Stimulated activated CD8-positive, alpha-beta memory T cell treated with anti-CD3 and anti-CD28 coated beads, Interleukin-7, amount 100 ng/mL, for 1 hour (primary cell): ENCODE measurements at places on chromosomes 2 and 18.

DNA sequence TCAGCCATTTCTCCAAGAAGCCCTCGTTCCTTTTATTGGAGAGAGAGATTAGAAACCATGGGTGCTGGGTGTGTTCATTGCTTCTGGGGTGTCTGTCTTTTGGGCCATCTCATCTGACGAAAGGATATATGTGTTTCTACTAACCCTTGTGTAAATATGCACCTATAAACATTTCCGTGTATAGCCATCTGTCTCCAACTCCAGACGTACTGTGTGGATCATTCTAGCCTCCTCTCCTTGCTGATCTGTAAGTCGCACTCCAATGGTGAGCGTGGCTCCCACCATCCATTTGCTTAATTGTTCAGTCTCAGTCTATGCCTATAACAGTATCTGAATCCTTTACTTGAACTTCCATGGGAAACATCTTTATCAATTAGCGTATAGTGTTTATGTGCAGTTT, 1.8 kb downstream of the RBFA start:
- DNase-seq, result no peak

DNA sequence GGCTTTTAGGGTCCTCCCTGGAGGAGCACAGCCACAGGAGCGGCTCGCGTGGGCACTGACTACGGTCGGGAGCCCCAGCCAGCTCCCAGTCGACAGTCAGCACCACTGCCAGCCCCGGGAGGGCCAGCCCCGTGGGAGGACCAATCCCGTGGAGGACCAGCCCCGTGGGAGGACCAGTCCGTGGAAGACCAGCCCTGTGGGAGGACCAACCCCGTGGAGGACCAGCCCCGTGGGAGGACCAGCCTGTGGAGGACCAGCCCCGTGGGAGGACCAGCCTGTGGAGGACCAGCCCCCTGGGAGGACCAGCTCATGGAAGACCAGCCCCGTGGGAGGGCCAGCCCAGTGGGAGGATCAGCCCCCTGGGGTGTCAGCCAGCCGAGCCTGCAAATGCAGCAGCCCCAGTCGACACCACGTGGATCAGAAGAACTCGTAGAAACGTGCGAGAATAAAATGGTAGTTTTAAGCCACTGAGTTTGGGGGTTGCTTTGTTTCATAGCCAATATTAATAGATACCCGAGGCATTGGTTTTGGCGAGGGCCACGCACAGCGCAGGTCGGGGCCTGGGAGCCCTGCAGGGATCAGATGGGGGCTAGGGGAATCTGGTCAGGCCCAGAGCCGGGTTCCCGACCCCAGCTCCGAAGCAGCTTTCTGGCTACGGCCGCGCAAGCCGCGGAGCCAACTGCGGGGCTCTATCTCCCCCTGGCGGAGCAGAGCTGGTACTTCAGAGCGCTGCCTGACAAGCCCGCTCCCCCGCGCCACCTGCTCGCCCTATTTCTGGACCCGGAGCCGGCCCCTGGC, 73.0 kb downstream of the TEX51 start:
- peak; percentile 31 for DNase-seq

- DNase-seq, result no peak
Measured at GRCh38 chr2:96184188-96184587, 24.4 kb downstream of the STARD7 start.

DNA sequence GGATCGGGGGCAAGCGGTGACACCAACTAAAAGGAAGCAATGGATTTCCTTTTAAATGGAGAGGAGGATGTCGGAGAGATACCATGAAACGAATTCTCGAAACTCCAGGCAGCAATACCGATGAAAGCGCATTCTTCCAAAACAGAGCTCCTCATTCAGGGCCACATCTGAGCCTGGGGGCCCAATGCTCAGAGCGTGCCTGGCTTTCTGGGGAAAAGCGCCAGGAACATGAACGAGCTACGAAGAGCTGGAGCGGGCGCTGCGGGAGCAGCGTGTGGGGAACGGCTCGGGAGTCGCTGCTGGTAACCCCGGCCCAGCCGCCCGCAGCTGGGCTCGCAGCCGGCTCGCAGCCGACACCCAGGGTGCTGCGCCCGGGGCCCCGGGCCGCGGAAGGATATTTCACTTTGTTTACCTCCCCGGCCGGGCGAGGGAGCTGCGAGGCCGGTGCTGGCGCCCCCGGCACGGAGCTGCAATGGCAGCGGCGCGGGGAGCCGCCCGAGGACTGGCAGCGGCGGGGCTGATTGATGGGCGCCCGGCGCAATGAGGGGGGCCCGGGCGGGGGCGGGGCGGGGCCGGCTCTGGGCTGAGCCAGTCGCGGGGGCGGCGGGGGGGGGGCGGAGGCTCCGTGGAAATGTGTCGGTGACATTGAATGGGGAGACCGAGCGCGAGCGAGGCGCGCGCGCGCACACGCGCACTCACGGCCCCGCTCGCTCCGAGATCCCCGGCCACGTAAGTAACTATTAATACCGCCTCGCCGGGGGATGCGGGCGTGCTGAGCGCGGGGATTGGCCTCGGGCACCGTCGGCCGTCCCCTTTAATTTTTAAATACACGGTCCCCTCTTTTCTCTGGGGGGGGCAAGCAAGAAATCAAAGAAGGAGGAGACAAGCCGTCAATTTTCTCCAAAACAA, at the start of gene TRIB2:
TRIB2 (plus strand) TSS at position 655 of the 909 bp plus-strand sequence. CDS start 1,372 bp downstream, outside the sequence.
- DNase-seq, result peak; percentile 80

DNA sequence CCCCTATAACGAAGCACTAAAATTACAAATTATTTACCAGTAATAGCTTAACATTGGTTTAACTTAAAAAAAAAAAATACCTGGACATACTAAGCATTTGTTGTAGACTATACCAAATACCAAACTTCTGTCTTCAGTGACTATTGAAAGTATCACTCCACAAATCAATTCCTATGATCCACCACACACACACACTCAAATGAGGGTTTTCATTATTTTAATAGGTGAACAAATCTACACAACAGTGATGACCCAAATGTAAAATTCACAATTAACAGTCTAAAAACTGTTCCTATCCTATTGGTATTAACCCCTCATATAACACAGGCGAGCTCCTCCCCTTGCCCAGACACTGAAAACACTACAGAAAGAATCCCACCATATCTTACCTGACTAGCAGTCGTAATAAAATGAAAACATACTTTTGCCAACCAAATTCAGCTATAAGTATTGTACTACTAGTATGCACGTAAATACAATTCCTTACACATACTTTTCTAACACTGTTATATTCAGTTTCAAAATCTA, 2.5 kb downstream of the SP3 start:
- DNase-seq, result no peak

DNA sequence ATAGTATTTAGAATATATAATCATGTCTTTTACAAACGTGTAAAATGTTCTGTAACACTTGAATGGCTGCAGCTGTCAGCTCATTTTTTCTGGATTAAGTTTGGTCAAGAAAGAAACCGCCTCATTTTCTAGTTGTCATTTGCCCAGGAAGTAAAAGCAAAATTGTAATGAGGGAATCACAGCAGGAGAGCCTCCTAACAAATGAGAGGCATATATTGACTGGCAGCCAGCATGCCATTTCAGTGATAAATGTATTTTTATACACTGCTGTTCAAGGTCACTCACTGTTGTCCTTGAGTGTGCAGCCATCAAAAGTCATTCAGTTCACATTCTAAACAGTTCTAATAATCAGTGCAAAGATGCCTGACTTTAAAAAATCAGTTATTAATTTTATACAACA, 144.3 kb upstream of the BOD1L2 start:
- no peak for DNase-seq

- no peak for DNase-seq
Measured at GRCh38 chr2:33785201-33786106, 186.4 kb upstream of the FAM98A start.

GRCh38 chr2:151060287-151060686, 201.4 kb downstream of the RBM43 start:
- DNase-seq, result no peak

DNA sequence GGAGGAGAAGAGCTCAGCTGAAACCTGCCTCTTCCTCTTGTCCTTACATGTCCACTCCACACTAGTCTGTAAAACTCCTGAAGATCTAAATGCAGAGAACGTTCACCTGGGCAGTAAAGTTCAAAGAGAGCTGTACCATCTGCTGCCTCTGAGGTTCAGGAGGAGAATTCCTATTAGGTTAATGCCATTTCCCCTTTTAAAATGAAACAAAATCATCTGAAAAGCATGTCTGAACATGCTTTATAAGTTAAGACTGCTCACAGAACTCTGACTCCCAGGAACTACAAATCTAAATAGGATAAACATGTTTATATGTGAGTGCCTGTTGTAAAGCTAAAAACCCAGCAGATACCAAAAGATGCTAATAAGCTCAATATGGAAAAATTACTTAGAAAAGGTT, 164.4 kb downstream of the AFF3 start:
- DNase-seq, result no peak

DNA sequence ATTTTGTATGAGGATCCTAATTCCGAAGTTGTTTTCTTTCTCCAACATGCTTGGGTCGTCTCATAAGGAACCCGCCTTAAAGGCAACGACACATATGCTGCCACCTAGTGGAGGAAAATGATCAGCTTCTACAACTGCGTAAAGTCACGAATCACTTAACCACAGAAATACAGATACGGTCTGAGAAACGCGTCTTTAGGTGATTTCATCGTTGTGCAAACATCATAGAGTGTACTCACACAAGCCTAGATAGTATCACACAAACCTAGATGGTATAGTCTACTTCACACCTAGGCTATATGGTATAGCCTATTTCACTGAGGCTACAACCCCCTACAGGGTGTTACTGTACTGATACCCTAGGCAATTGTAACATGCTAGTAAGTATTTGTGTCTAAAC, 13.1 kb downstream of the GNLY start:
- DNase-seq, result peak; percentile 27

- DNase-seq, result no peak
Measured at GRCh38 chr2:147843391-147843863, 1.4 kb upstream of the ACVR2A start.

DNA sequence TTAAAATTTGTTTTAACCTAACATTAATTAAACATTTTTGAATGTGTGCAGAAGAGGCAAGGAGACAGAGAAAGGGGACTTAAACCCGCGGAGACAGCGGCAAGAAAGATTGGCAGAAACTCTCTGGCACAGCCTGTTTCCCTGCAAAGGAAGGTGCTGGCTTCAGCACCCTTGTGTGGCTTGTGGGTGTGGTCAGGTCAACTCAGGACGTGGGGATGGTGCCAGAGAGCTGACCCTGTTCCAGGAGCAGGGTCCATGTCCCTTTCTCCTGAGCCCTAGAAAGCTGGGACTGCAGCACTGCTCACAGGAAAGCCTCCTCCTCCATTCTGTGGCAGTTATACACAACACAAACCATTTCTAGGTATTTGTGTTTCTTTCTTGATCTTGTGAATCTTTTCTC, 176.2 kb upstream of the ST6GAL2 start:
- no peak for DNase-seq

- DNase-seq, result no peak
Measured at GRCh38 chr2:218963601-218964000, 4.1 kb downstream of the CDK5R2 start.

GRCh38 chr2:233387225-233387624, 32.9 kb downstream of the DGKD start:
- no peak for DNase-seq

DNA sequence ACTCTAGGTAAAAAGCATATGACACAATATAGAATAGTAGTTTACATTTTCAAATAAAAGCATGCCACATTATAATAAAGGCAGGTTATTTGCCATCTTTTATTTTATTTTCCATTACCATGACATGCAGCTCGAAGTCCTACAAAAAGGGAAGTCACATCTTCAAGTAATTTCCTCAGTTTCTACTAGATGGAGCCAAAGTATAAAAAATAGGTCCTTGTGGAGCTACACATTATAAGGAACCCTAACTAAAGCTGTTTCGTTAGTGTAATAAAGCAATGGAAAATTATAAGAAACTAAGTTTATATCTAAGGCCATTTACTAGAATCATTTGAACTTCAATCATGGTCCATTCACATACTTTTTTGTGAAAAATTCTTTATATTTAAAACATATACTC, 674.5 kb downstream of the KCNJ3 start:
- DNase-seq, result no peak
